ENCODE measurements at places on chromosomes 6 and 20. TPM values are rescaled to one million over a fixed set of nuclear protein-coding genes. Genes with fewer than 3 reads are reported as not detected.

The SIRPA gene
- total RNA-seq: 0.60 TPM

The KATNA1 gene
- total RNA-seq: 18.1 TPM

The ARG1 gene
- 0.50 TPM for total RNA-seq

The PTCRA gene
- total RNA-seq: not detected

The DNAH8 gene
- total RNA-seq: 0.03 TPM

- DNase-seq: no peak
Measured at GRCh38 chr6:41699063-41699462, 36.3 kb downstream of the TFEB start.

GRCh38 chr6:147116056-147116455 lies 88.2 kb upstream of the STXBP5 start:
- DNase-seq: no peak

DNA sequence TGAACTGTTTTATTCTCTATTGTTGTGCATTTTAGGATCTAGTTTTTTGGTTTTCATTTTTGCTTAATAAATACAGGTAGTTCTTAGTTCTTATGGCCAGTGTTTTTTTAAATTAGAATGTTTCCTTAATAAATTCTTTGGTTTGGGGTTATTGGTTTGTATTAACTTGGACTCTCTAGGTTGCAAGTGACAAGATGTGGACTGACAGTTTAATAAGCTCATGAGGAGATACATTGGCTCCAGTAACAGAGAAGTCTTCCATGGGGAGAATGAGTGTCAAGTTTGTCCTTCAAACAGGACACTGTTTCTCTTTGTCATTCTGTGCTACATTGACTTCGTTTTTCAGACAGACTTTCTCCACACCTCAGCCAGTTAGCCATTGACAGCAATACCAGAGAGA lies 39.7 kb downstream of the SNX9 start:
- no peak for DNase-seq

DNA sequence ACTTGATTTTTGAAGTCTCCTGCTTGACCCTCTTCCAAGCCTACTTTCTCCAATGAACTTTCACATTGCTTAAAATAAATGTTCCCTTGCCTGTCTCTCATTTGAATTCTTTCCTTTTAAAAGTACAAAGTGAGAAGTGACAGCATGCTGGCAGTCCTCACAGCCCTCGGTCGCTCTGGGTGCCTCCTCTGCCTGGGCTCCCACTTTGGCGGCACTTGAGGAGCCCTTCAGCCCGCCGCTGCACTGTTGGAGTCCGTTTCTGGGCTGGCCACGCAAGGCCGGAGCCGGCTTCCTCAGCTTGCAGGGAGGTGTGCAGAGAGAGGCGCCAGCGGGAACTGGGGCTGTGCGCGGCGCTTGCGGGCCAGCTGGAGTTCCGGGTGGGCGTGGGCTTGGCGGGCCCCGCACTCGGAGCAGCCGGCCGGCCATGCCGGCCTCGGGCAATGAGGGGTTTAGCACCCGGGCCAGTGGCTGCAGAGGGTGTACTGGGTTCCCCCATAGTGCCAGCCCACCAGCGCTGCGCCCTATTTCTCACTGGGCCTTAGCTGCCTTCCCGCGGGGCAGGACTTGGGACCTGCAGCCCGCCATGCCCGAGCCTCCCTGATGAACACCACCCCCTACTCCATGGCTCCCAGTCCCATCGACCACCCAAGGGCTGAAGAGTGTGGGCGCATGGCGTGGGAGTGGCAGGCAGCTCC lies 31.9 kb downstream of the SERPINB6 start:
- no peak for DNase-seq

- no peak for DNase-seq
Measured at GRCh38 chr6:23213651-23214050, 644.3 kb downstream of the HDGFL1 start.

DNA sequence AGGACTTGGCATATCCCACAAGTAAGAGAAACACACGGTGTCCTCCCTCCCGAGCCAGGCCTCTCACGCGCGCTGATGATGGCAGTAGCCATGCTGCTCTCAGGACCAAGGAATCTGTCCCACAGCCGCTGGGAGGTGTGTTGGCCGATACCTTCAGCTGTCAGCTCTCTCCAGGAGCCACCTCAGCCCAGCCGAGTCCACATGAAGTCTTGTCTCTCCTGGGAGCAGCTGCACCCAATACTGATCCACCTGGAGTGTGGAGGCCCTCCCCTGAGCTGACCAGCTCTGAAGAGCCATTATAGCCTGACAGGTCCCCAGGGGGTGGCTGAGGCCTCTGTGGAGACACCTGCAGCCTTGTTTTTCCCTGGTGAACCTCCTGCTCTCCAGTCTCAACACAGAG lies 23.8 kb upstream of the NXT1 start:
- DNase-seq: no peak

GRCh38 chr20:41304424-41305079 lies 13.0 kb downstream of the ZHX3 start:
- no peak for DNase-seq
